ENCODE measurements at places on chromosomes 5 and 9.

DNA sequence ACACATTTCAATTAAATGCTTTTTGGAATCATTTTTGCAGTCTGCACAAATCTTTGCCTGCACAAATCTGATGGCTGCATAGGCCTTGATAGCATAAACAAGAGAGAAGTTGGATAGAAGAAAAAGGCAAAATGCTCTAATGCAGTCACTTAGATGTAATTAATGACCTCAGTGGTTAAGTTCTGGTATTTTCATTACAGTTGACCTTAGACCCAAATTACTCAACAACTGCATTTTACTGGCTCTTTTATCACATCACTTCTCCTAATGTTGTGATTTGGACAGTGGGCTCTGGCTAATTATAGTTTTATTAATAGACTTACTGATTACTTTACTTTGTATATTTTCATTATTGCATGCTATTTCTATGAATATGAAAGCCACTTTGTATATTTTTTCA is 34.3 kb downstream of the NTRK2 start:
- DNase-seq: no peak

GRCh38 chr5:5494489-5495402 is 72.3 kb downstream of the ICE1 start:
- no peak for DNase-seq

DNA sequence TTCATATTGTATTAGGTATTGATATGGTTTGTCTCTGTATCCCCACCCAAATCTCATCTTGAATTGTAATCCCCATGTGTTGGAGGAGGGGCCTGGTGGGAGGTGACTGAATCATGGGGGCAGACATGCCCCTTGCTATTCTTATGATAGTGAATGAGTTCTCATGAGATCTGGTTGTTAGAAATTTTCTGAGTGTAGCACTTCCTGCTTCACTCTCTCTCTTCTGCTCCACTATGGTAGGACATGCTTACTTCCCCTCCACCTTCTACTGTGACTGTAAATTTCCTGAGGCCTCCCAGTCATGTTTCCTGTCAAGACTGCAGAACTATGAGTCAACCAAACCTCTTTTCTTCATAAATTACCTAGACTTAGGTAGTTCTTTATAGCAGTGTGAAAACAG is 187.4 kb upstream of the SLC24A2 start:
- no peak for DNase-seq

- no peak for DNase-seq
Measured at GRCh38 chr5:90185897-90186468, 223.6 kb downstream of the CETN3 start.

DNA sequence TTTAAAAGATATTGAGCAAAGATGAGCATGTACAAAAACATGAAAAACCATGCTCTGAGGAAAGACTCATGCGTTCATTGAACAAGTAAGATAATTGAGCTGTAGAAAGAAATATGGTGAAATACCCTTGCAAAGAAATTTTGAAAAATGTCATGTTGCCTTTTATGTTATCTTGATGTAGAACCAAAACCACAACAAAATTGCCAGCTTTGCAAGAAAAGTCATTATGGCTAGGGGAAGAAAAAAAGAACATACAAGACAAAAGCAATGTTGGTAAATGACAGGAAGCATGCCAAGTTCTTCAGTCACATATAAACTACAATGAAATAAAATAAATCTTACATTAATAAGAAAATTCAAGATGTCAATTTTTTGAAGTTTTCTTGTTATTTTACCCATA is 368.0 kb downstream of the IRX1 start:
- DNase-seq: no peak

- DNase-seq: no peak
Measured at GRCh38 chr9:85262333-85262732, 479.4 kb downstream of the AGTPBP1 start.

- DNase-seq: no peak
Measured at GRCh38 chr5:137603356-137603755, 104.2 kb upstream of the SPOCK1 start.

- DNase-seq: no peak
Measured at GRCh38 chr9:29968831-29969230, 2395.6 kb upstream of the C9orf72 start.

DNA sequence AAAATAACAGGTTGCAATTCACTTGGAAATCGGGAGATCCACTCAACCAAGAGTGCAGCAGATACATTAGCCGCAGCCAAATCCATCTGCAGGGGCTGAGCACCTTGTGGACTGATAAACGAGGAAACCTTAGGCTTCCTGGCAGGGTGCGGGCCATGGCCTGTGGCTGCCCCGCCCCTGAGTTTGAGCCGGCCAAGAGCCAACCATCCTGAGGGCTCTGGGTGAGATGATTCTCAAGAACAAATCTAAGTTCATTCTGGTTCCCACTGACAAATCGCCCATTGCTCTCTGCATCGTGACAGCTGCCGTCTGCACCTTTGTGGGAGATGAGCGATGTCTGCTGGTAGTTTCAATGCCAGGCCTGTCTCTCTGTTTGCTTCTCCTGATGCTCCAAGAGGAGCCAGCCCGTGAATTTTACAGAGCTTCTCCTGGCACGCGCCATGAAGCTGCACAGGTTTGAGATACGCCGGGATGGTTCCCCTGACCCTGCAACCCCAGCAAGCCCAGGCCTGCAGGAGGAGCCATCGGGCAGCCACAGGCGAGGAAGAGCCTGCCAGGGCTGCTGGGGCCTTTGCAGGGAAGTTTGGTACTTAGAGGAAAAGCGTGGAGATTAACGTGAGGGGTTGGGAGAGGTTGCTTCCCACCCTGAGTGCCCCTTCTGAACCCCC is 154.0 kb downstream of the OLFM1 start:
- no peak for DNase-seq

- DNase-seq: no peak
Measured at GRCh38 chr5:34622098-34622400, 34.1 kb upstream of the RAI14 start.

DNA sequence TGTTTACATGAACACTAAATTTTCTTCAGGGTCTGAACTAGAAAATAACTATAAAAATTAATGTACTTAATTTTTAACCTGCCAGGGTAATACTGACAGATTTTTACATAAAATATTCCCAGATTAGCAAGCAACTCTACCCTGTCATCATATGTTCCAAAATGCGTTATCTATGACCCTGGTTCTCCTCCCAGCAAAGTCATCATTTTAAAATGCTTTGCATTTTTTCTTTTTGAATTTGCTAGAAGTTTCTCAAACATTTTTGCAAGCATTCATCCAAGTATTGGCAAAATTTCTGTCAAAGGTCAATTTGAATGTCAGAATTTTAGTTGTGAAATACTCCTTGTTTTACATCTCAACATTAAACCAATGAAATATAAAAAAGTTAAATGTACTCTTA is 144.5 kb upstream of the FTMT start:
- no peak for DNase-seq

DNA sequence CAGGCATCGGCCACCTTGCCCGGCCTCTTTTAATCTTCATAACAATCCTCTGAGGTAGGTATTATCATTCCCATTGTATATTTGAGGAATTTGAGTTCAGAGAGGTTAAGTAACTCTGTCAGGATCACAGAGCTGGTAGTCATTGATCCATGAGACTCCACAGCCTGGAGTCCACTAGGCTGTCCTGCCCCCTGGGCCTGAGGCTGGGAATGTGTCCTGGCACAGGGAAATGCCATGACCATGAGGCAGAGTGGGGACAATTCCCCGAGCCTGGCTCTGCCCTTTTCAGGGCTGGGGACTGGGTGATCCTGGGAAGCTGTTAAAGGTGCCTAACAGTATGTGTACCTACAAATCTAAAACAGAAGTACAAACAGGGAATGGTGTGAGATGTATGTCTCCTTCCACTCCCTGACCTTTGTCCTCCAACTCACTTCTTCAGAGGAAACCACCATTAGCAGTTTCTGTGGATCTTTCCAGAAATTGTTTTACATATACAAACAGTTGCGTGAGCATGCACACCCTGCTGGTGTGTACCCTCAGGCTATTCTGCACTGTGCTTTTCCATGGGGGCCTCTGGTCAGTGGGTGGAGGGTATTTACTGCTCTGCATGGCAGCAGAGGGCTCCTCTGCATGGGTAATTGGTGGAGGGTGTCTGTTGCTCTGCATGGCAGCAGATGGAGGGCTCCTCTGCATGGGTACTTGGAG is 53.8 kb downstream of the NDST1 start:
- DNase-seq: no peak
